Endodermal cell (in vitro differentiated cells): ENCODE measurements at places on chromosomes 5 and 9. TPM values are rescaled to one million over a fixed set of nuclear protein-coding genes. Genes with fewer than 3 reads are reported as not detected.

GRCh38 chr5:2876183-2876582 is 124.7 kb upstream of the IRX2 start:
- no peak for DNase-seq

- DNase-seq = no peak
Observed at GRCh38 chr5:112154940-112155686, 264.0 kb downstream of the EPB41L4A start.

DNA sequence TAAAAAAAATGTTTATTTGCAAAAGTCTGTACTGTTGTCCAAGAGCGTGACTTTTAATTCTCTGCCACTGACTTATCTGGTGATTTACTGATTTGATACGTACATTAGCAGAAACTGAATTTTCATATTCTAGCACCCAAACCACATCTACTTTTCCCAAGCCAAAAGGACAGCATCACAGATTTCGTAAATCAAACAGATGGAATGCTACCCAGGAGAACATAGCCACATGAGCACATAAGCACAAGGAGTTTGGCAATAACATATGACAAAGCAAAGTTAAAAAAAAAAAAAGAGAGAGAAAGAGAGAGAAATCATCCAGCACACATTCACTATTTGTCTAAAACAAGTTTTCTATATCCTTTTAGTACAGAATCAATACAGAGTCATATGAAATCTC is 83.7 kb downstream of the HINT1 start:
- no peak for DNase-seq

DNA sequence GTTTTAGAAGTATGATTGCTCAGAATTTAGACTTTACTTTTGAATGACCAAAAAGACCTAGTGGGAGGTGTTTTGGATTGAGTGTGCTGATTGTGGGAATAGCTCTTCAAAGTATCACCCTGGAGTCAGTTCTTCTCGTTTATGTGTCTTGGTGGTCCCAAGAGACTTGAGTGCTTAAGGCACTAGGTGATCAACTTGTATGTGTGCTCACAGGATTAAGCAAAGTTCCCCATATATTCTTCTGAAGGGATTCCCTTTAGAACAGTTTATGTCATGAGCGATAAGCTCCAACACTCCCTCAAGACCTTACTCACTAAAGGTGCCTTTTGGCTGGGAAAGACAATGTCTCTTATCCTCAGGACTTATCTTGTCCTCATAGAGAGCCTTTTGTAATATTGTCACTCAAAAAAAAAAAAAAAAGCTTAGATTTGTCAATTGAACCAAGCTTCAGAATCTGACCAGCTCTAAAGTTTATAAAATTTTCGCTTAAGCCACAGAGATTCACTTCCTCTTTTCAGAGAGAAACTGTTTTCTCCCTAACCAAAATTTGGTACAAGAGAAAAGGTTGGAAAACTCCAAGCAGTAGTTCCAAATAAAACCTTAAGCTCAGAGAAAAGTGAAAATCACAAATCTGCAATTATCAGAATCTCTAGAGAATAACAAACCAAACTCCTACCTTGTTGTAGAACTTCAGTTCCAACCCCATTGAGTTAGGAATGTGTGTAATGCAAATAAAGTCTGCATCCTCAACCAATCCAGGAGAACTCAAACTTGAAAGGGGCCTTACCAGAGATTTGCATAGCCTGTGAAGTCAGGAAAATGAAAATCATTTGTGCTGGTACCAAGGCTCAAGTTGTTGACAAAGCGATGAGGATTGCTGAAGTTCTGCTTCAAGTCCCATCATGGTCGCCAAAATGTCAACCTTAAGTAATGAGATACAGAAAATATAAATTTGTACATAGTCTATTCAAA is 40.0 kb upstream of the PDZD2 start:
- DNase-seq = no peak

GRCh38 chr9:134802216-134802795 is 78.3 kb upstream of the FCN2 start:
- DNase-seq = no peak

GCNT1 gene
- 75.1 to 202 TPM (median 76.1 TPM) in 3 replicates for total RNA-seq

DNA sequence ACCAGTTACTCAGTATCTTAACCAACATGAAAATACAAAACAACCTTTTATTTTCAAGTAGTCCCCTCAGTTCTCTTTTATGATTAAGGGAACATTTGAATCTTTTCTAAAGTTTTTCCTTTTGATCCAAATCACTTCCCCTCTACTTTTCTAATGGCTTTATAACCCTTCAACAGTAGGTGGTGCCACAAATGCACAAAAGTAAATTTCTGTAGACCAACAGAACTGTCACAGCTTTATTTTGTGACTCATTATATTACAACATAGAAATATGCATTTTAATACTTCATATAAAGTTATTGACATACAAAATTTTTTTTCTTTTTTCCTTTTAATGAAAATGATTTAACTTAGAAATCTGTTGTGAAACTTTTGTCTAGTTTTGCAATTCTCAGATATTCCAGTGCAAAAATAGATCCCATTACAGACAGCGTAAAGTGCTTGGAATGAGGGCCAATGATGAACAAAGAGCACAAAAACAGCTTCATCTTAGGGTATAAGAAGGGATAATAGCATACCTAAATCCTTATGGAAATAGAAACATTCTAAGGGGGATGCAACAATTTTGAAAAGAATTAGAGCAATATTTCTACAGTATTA is 17.0 kb downstream of the NIPSNAP3B start:
- no peak for DNase-seq

GRCh38 chr9:109681301-109681700 is 98.7 kb upstream of the PALM2AKAP2 start:
- no peak for DNase-seq

DNA sequence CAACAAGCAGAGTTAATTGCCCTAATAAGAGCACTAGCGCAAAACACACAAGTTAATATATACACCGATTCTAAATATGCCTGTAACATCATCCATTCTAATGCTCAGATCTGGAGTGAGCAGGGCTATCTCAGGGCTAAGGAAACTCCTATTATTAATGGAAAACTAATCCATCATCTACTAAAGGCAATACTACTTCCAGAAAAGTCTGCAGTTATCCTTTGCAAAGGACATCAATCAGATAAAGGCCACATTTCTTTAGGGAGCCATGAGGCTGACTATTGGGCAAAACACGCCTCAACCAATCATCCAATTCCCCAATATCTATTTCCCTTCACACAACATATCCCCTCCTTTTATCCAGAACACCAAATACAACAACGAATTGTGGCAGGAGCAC is 1032.3 kb upstream of the NUDT12 start:
- DNase-seq = no peak

DNA sequence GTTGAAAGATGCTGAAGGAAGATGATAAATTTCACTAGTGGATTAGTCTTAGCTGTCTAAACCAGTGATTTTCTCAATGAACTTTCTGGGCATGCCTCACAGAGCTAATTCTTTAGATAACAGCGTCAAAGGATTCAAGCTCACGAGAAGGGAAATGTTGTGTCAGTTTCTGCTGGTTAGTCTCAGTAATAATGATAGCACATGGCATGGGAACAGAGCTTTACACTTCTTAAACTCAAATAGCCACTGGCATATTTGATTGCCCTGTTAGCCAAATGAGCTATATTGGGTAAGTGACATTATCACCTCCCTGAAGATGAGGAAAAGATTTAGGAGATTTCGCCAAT is 139.3 kb upstream of the NR3C1 start:
- DNase-seq = no peak

DNA sequence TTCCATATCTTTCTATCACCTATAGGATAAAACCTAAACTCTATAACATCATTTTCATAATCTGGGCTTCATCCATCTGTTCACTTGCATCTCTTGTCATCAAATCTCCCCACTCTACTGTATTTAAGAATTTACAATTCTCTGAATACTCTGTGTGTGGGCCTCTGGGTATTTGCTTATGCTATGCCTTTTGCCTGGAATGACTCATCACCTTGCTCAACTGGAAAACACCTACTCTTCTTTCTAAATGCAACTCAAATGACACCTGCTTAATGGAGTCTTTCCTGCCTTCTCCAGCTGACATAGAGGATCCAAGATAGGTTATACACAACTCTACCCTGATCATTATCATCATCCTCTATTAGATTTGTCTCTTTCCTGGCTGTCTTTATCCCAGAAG is 421.7 kb downstream of the SPATA31D1 start:
- DNase-seq = no peak
